Stimulated activated naive B cell treated with anti-CD40 and anti-IgM and Interleukin-4, amounts not matched to agents 10 μg/mL and 1 μg/mL and 100 μg/mL, for 72 hours (primary cell): ENCODE measurements at places on chromosomes 7 and 10.

GRCh38 chr10:68315582-68315981, 16.3 kb upstream of the HNRNPH3 start:
- peaks cover 9% of the 10 kb centered on the region for H3K36me3 ChIP-seq
- no peak for DNase-seq
- no peak overlapping the region for H3K27ac ChIP-seq
- no peak overlapping the region for H3K4me3 ChIP-seq

DNA sequence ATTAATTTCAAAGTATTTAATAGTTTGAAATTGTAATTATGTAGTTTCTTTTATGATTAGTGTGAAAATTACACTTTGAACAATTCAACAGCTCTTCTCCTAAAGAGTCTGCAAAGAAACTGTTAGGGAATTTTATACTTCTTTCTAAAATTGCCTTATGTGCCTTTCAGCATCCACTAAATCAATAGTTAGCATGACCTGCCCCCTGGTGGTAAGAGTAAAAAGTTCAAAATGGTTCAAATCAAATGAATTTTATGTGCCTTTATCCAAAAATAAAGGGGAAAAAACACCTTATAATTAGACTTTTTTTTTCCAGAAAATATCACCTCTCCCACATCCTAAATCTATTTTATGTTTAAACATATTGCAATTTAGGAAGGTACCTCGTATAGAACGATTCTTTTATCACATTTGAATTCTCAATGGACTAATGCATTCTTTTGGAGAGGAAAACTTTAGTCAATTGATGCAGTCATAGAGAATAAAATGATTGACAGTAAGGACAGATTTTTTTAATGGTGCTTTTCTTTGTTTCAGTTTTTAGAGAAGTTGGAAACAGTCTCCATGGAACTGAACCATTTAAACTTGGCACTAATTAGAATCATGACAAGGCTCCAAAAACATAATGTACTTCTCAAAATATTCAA, 163.7 kb downstream of the SEMA3D start:
- no peak overlapping the region for H3K4me3 ChIP-seq
- H3K36me3 ChIP-seq = no peaks in the 10 kb centered on the region
- no peaks in the 10 kb centered on the region for H3K4me1 ChIP-seq
- no peak for DNase-seq
- H3K27me3 ChIP-seq = no peaks in the 10 kb centered on the region

GRCh38 chr10:12187321-12187905, 8.3 kb downstream of the NUDT5 start:
- H3K27me3 ChIP-seq = no peaks in the 10 kb centered on the region
- no peak for DNase-seq

- H3K27me3 ChIP-seq = peaks cover 4% of the 10 kb centered on the region
- DNase-seq = no peak
- H3K36me3 ChIP-seq = no peaks in the 10 kb centered on the region
- H3K4me3 ChIP-seq = no peak overlapping the region
- H3K27ac ChIP-seq = no peak overlapping the region
- H3K4me1 ChIP-seq = no peaks in the 10 kb centered on the region
These were observed 3.0 kb upstream of the AQP1 start for GRCh38 chr7:30908681-30909080.

- H3K27ac ChIP-seq = no peak overlapping the region
- H3K36me3 ChIP-seq = peaks cover 1% of the 10 kb centered on the region
- no peak for DNase-seq
These were observed 352.2 kb downstream of the PRPF18 start for GRCh38 chr10:13938950-13939349.

- H3K36me3 ChIP-seq = peaks cover 12% of the 10 kb centered on the region
- H3K27me3 ChIP-seq = no peaks in the 10 kb centered on the region
- peaks cover 5% of the 10 kb centered on the region for H3K4me1 ChIP-seq
These were observed 17.9 kb downstream of the SMNDC1 start for GRCh38 chr10:110286841-110287240.

DNA sequence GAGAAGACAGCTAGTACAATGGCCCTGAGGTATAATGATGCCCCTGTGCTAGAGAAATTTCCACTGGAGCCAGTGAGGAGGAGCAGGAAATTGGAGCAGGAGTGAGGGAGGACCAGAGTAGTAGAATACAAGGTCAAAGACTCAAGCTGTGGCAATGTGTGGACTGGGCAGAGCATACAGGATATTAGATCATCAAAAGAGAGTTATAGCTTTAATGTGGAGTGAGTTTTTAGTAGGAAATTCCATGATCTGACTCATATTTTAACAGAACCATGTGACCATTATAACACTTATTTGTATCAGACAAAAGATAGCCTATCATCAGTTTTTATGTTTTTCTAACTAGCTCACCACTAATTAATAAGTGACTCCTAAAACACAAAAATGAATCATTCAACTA, 154.1 kb downstream of the DGKB start:
- no peak for DNase-seq
- no peaks in the 10 kb centered on the region for H3K27me3 ChIP-seq
- H3K27ac ChIP-seq = no peak overlapping the region
- H3K4me3 ChIP-seq = no peak overlapping the region
- H3K36me3 ChIP-seq = no peaks in the 10 kb centered on the region

DNA sequence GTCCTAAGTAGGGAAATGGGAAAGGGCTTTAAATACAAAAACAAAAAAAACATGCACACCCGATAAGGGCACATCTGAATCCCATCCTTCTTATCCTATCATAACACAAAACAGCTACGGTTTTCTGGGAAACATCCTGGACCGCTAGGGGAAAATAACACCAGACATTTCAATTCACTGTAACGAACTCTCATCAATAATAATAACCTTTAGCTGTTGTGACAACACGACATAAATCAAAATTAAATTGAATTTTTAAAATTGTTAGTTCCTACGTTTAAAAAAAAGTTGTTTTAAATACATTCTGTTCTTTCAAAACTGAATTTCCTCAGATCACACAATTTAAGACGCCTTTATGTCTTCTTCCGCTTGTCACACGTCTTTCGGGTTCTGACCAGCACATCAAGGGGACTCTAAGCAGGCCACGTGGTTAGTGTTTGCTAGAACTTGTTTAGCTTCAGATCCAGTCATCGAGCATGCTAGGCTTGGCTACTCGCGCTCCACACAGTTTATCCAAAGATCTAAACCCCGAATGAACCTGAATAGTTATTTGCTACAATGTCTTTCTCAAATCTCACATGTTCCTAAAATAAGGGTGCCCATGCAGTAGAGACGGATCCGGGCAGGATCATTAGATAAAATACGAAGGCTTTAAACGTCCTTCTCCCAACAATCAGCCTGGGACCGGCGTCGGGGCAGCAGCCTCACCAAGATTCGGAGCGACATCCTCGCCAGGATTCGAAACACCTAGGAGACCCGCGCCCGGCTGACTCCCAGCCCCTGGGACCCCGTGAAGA, 839 bp downstream of the IKZF5 start:
- peak; percentile 21 for DNase-seq
- peak overlapping the region; percentile 94 for H3K4me3 ChIP-seq
- H3K27me3 ChIP-seq = no peaks in the 10 kb centered on the region
- peaks cover 19% of the 10 kb centered on the region for H3K4me1 ChIP-seq
- peaks cover 12% of the 10 kb centered on the region for H3K36me3 ChIP-seq
- peak overlapping the region; percentile 99 for H3K27ac ChIP-seq

DNA sequence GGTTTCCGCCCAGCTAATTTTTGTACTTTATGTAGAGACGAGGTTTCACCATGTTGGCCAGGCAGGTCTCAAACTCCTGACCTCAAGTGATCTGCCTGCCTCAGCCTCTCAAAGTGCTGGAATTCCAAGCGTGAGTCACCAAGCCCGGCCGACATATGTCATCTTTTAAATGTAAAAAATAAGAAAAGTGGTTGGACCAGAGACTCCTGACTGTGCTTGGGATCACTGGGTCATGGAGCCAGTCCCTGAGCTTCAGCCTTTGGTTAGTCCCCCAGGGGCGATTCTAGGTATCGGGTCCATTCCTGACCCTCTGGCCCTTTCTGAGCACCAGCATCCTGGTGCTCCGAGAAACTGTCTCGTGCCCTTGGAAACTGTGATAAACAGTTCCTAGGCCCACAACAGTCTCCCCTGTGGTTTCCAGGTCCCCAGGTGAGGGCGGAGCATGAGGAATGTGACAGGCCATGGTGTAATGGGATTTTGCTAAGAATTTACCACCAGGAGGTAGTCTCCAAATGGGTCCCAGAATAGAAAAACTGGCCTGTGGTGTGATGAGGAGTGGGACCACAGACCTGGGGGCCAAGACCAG, 32.8 kb downstream of the UBTD1 start:
- H3K36me3 ChIP-seq = peaks cover 4% of the 10 kb centered on the region
- no peak overlapping the region for H3K4me3 ChIP-seq
- H3K27ac ChIP-seq = no peak overlapping the region
- H3K4me1 ChIP-seq = no peaks in the 10 kb centered on the region
- DNase-seq = no peak
